ENCODE measurements at places on chromosomes 5 and 9.
A peak's percentile ranks its signal among the peaks of the same experiment; 100 is the strongest.

DNA sequence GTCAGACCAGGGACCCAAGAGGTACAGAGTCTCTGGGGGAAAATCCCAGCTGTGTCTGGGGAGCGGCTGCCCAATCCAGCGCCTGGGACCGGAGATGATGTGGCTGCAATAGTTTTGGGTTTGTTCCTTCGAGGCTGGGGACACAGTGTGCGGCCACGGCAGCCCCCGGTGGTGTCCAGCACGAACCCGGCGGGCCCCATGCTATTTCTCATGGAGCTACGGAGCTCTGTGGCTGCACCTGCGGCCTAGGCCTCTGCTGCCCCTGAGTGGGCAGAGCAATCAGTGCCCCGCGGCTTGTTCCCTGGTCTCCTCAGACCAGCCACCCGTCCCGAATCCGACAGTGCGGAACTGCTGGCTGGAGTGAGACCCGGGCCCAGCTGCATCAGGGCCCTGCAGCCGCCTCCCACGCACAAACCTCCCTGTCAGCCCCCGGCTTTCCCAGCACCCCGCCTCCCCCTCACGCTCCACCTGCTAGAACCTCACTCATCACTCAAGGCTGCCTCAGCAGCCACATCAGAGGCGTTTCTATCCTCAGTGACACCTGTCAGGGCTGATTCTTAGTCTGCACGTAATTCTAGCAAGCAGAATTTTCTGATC, 29.0 kb downstream of the SARDH start:
- DNase-seq, result peak; percentile 35

- no peak for DNase-seq
Measured at GRCh38 chr5:79727451-79728355, 38.1 kb downstream of the CMYA5 start.

DNA sequence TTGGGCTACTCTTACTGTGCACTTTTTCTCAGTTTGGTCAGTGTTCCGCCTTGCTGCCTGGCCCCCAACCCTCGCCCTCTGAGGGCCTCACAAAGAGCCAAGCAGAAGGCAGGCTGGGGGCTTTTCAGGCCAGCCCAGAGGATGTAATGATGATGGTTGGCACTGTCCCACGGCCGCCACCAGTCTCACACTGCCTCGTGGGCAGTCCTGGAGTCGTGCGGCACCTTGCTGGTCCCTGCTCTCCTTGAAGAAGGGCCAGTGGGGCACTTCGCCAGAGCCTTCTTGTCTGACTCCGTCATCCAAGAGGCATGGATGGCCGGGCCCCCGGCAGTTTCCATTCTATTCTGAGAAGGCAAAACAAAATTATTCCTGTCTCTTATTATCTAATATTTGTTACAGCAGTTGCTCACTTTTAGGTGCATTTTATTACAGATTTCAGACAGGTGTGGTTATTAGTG, 21.0 kb downstream of the TENT4A start:
- DNase-seq, result no peak

DNA sequence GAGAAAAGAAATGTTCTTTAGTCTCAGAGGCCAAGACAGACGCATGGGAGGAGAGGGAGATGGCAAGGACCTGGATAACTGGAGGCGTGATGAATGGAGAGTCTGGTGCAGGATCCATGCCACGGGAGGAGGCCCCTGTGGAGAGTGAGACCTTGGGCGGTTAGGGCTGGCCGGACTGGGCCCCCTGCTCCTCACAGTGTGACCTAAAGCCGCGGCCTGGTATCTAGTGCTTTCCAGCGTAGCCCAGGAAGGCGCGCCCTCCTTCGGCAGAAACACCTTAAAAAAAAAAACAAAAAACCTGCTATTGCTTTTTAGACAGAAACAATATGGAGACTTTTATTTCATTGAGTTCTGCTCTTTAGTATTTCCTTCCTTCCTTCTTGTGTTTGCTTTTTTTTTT, 33.1 kb downstream of the SCGB3A1 start:
- DNase-seq, result no peak

GRCh38 chr5:76717222-76718083, 1.5 kb downstream of the F2R start:
- DNase-seq, result no peak

DNA sequence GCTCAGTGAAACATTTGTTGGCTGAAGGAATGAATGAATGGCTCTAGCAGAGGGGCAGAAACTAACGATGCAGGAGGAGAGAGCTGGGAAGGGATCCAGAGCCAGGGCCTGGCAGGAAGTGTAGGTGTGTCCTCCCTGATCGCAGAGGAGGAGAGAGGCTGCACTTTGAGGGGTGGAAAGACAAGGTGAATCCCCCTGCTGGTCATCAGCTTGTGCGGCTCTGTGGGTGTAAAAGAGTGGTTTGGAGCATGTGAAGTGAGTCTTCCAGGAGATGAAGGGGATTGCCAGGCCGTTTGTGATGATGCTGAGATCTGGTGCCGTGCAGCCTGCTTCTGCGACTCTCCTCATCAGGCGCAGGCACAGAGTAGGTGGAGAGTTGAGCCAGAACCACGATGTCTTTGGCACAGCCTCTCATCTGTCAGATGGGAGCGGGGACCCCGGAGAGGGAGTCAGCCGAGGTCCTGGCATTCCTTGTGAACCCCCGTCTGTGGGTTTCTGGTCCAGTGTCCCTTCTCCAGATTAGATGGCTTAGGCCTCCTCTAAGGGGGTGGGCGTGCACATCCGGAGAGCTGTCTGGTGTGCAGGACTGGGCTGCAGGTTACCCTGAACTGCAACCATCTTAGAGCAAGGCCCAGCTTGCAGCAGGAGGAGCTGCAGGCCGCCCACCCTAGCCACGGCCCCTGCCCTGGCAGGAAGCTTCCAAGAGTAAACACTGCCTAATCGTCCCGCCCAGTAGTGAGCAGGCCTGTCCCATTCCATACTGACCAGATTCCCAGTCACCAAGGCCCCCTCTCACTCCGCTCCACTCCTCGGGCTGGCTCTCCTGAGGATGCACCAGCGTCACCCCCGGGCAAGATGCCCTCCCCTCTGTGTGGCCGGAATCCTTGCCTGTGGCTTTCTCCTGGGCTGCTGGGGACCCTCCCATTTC, at the start of gene ADAMTS13:
Gene ADAMTS13, plus strand, starts transcription at position 753 of the 928 bp plus-strand sequence. Its CDS starts 77 bp downstream, at position 830.
- DNase-seq, result no peak

- DNase-seq, result no peak
Measured at GRCh38 chr5:15914638-15915037, 265.0 kb downstream of the MARCHF11 start.

- DNase-seq, result no peak
Measured at GRCh38 chr5:35436400-35437057, 181.1 kb upstream of the SPEF2 start.

DNA sequence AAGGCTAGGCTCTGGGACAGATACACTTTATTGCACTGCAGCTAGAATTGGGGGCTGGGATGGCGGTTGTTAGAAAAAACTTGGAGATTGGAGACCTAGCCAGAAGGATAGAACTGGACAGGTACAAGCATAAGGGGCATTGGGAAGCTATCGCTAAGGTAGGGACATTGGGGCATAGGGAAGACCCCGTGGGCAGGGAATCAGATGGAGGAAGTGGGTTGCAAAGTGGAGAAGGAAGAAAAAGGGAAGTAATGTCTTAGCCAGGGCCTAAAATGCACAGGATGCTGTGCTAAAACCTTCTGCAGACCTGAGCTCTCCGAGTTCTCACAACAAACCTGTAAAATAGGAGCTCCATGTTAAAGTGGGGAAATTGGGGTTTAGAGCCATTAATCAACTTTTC, 178.2 kb downstream of the ZDHHC21 start:
- DNase-seq, result no peak

DNA sequence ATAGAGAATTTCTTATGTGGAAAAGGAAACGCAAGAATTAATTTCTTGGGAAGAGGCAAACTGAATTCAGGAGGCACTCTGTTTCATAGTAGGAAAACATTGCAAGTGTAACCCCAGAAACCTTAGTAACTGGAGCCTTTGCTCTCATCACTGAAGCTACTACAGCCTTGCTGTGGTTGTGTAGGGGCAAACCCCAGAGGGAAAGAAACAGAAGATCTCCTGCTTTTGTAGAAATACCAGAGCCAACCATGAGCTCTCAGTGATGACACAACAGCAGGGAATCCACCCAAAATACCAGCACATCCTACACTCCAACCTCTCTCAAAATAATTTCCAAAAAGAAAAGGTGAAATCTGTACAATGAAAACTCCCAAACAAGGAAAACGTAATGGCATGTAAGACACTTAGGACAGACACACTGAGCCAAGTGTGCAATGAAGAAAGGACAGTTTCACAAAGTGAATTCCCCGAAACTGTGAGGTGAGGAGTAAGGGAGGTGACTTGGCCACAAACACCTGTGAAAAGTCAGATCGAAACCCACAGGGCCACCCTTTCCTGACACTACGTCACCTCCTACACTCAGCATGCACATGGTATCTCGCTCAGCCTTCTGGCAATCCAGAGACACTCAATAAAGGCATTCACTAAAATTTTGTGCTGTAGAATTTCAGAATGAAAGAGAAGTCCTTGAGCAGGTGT, 8.5 kb upstream of the ACSL6 start:
- peak; percentile 44 for DNase-seq

- no peak for DNase-seq
Measured at GRCh38 chr5:171462136-171462927, 42.9 kb downstream of the FGF18 start.

- no peak for DNase-seq
Measured at GRCh38 chr5:94769996-94770395, 151.5 kb downstream of the SLF1 start.

DNA sequence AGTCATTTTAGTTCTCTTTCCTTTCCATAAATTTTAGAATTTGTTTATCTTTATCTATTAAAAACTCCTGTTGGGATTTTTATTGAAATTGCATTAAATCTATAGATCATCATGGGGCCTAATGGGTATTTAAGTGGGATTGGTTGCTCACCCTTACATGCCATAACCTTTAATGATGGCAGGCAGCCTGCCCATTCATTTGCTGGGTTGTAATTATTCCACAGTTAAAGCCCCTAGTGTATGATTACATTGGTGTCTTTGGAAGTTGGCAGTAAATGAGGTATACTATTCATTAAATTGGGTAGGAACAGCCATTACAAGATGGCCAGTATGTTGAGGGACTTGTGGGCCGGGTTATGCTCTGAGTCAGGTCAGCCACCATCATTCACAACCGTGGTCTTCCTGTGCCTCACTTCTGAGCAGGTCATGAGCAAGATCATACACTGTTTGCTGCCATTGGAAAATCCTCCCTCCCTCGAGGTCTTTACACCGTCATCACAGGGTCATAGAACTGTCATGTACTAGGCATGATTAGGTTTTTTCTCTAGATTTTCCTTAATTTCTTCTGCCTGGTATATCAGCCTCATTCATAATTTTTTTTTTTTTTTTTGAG, 59.5 kb downstream of the CYSTM1 start:
- no peak for DNase-seq

DNA sequence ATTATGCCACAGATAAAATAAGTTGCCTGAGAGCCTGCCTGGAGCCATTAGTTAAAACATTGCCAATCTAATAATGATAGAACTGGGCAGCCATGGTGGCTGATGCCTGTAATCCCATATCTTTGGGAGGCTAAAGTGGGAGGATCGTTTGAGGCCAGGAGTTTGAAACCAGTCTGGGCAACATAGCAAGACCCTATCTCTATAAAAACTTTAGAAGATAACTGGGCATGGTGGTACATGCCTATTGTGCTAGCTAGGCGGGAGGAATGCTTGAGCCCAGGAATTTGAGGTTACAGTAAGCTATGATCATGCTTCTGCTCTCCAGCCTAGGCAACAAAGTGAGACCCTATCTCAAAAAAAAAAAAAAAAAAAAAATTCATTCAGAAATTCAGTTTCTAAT, 52.6 kb downstream of the RAI14 start:
- no peak for DNase-seq

DNA sequence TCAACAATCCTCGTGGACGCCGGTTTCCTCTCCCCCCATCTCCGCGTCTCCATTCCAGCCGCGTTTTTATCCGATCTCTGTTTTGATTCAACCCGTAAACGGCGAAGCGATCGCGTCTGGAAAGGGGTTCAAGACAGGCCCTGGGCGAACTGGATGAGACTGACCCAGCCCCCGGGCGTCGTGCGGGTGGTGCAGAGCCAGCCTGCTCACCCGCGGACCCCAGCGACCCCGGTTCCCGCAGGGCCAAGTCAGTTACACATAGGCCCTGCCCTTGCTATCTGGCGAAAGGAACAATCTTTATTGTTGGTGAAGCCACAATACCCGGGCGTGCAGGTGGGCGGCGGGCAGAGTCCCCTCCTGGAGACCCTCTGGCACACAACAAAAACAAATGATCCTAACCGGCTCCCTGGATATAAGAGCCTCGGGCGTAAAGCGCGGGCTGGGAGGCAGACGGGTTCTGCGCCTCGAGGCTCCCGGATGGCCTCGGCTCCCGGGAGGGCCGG, 1.8 kb downstream of the TLX3 start:
- DNase-seq, result no peak

DNA sequence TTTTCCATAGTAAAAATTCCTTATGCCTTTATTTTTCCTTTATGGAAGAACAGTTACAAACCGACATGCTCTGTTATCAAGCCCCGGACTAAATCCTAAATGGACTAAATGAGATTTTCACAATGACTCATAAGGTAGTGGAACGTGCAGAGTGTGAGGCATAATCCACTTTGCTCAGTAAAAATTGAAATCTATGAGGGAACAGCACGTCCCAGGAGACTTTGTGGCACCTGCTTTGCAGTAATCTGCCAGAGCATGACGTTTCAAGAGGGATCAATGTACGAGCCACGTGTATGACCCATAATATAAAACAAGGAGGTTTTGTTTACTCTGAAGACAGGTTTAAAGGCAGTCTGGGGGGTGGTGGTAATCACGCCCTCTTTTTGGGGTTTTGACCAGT, 83.8 kb upstream of the GNA14 start:
- no peak for DNase-seq

DNA sequence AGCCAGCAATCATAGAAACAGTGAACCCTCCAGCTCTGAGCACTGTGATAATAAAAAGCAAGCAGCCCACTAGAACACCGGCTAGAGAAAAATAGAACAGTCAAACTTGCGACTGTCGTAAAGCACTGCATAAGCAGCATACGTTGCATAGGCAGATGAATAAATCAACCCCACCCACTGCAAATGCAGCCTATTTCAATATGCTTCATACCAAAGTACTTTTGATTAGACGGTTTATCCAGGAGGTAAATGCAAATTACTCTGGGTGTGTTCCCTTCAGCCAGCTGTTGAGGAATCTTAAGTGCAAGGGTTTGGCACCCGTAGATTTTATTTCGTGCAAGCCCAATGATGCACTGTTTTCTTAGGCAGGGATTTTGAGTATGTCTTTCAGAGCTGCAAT, 32.1 kb upstream of the ANKRD18A start:
- DNase-seq, result no peak

DNA sequence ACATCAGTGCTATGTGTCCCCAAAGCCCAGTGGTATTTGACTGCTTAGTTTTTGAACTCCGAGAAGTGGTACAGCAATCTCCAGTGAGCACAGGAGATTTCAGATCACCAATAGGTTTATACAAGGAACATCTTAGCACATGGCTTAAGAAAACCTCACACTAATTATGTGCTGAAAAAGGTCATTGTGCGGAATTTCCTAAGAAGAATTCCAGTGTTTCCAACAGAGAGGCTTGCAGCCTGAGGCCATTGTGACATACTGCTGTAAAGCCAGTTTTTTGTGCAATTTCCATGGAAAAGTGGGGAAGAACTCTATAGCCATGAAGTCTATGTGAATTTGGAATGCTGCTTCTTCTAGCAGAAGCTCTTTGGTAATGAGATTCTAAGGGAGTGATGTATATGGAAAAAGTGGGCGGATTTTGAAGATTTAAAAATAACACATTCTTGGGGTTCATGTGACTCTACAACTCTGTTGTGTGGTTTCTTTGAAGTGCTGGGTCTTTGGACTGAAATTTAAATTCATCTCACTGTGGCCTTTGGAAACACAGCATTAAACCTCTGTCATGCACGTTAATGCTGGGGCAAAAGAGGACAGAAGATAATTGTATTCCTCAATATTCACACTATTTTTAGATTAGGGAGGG, 110.5 kb upstream of the CD180 start:
- DNase-seq, result no peak

- no peak for DNase-seq
Measured at GRCh38 chr9:107768224-107768623, 278.7 kb upstream of the KLF4 start.
